ENCODE measurements at places on chromosomes 2 and 18.

GRCh38 chr2:3305431-3305830 is 72.2 kb downstream of the EIPR1 start:
- no peak for DNase-seq

- DNase-seq = no peak
These were observed 46.0 kb downstream of the BOLA3 start for GRCh38 chr2:74101574-74102300.

DNA sequence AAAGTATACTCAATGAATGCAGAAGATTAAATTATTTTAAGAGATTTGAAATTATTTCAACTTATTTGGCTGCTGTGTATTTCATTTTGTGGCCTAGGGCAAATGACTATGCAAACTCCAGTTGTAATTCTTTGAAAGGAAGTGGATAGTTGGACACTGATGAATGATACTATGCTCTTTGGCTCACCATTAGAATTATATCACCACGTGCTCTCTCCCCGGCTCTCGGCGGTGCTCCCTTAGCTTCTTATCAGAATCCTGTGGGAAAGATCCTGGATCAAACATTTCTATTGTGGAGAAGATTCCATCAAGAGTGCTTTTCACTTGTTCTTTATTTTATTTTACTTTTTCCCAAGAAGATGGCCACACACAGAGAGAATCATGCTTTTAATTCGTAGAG is 55.2 kb downstream of the ADCYAP1 start:
- DNase-seq = no peak

DNA sequence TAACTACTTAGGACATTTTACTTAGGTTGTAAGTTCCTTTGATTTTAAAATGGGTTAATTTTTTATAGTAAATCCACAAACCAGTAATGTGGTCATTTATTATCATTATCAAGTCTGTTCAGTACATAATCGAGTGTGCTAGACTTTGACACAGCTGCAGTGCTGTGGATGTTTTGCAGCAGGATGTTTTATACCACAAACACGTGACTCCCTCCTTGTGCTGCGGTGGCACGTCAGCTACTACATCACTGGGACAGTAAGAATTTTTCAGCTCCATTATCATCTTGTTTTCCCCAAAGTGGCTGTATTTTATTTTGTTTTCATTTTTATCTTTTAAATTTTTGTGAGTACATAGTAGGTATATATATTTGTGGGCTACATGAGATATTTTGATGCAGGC is 70.0 kb downstream of the ATP9B start:
- DNase-seq = no peak
